ENCODE measurements at places on chromosomes 12 and 14.

DNA sequence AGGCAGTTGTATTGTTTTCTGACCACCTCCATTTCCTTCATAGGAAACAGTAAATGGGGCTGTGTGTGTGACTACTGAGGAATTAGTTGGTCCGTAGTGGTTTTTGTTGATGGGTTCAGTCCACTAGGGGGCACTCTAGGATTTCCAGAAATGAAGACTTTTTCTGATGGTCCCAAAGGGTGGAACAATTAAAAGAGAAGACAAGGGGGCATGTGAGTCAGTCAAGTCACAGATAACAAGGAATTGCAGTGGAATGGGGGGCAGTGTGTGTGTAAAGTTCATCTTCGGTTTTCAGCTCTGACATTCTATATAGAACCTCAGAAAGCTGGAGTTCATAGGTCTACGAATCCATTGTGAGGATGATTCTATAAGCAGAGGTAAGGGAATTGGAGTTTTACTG is 186.6 kb upstream of the OR4E1 start:
- DNase-seq = no peak

DNA sequence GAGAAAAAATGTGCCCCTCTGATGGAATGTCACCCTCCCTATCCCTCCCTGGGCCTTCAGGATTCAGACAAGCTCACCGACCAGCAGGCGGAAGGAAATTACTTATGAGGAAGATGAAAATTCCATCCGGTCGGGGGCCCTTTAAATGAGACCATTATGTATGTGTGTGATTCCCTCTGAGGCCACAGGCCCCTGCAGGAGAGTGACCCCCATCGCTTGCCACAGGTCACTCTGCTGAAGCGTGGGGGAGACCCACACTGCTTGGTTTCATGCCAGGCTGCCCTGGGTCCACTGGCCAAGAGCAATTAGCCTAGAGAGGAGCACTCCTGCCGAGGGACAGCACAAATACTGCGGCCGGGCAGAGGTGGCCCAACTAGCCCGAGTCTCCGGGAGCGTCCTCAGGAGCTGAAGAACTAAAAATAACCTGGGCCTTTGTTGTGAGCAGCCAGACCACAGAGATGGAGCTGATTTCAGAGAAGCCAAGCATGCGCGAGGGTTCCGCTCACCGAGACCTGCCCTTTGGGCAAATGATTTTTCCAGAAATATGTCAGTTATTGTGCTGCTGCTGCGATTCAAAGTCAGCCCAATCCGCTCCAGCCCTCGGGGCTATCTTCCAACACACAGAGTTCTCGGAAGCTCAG is 276.4 kb downstream of the DPF3 start:
- DNase-seq = no peak

DNA sequence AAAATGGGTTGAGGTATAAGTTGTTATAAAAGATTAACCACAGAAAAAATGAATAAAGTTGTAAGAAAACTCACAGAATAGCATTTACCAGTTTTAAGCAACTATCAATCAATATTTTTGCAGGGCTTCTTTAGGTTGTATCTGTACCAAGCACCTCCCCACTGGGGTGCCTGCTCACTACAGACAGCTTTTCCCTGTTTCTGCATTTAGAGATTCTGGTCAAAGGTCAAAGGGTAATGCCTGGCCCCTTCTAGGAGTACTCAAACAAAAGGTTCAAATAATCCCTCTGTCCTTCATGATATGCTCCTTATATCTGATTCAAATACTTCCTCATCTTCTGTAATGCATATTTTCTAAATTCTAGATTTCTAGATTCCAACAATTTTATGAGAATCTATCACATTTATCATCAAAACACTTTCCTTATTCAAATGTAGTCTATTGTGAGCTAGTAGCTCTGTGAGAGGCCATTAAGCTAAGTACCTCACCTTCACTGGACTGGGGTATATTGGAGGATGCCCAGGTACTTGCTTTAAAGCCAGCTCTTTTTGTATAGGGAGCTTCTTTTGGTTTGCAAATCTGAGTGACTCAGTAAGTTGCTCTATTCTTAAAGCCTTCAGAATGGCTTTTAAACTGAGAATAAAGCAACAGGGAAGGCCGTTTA is 120.7 kb upstream of the PTPRB start:
- DNase-seq = no peak

- DNase-seq = no peak
Measured at GRCh38 chr12:47652521-47653234, 53.2 kb downstream of the RPAP3 start.
